ENCODE measurements at places on chromosomes 11 and 22. TPM values are rescaled to one million over a fixed set of nuclear protein-coding genes. Genes with fewer than 3 reads are reported as not detected.

Gene NOX4
- total RNA-seq = 2.1 TPM

Gene TTC28
- total RNA-seq = 24.5 TPM

Gene MRGPRX2
- not detected for total RNA-seq

DNA sequence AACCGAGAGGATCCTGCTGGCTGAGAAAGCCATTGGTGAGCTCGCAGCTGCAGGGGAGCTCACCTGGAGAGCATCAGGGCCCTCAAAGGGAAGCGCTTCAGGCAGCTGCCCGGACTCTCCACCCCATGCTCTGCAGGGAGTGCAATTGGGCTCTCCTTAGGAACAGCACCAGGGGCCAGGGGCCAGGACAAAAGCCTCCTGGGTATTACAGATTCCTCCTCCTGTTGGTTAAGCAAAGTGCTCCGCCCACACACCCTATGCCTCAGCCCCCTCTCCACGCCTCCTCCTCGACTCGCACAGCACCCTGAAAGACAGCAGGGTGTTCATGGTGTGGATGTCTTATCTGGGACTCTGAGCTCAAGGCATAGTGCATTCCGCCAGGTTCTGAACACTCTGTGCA lies 139.9 kb downstream of the SHANK2 start:
- no peak for DNase-seq

DNA sequence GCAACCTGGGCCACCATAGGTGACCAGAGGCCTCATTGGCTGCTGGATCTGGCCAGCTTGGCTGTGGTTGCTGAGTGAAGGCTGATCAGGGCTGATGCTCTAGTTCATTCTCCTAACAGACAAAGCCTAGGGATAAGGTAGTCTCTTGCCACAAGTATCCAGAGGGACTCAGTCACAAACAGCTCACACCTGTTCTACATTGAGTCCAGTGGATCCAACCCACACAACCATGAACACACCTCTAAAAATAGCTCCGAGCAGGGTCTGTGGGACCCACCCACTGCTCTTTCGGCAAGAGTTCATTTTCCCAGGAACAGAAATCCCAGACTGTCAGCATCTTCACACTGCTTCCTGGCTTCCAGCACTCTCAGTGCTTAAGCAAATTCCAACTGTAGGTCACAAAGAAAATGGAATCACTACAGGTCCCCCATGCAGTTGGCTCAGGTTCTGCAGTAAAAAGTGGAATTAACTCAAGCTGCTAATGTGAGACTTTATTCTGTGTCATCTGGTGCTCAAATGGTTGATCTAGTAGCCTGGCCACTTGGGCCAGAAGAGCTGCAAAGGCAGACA lies 67.3 kb downstream of the PPFIBP2 start:
- DNase-seq = no peak

GRCh38 chr22:30221121-30221992 lies 25.2 kb downstream of the LIF start:
- peak; percentile 49 for DNase-seq

- DNase-seq = no peak
These were observed 32.5 kb downstream of the ABCC8 start for GRCh38 chr11:17443926-17444690.

DNA sequence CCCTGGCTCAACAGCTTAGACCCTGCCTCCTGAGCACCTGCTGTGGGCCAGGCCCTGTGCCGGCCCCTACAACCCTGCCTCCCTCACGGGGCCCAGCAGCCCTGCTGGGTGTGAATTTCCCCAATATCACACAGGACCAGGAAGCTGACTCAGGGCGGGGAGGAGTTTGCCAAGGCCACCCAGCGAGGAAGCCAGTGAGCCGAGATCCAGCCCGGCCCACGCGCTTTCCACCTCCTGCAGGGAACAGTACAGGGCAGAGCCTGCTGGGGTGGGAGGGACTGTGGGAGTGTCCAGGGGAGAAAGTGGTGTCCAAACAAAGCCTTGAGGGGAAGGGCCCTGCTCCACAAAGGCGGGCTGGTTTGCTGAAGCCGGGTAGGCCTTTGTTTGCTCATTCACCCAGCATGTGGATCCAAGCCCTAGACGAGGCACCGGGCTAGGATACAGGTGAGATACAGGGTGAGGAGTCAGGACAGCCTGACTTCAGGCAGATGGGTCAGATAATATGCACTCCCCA lies 26.8 kb downstream of the RPL3 start:
- peak; percentile 95 for DNase-seq

DNA sequence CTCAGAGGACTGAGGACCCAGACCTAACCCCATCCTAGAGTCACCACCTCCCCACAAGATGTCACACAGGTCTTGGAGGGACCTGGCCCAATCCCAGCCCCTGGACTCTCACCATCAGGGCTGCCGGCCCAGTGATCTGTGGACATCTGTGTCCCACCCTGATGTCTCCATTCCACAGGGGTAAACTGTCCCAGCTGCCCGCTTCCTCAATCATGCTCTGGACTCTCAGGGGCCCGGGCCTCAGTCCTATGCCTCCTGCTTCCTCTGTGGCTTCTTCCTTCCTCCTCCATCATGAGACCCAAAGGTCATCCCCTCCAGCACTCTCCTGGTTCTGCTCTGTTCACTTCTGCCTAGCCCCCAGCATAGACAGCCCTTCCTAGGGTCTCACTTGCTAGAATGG lies 32.2 kb downstream of the ARAP1 start:
- no peak for DNase-seq

GRCh38 chr11:44989831-44990566 lies 39.3 kb upstream of the TP53I11 start:
- DNase-seq = peak; percentile 83

DNA sequence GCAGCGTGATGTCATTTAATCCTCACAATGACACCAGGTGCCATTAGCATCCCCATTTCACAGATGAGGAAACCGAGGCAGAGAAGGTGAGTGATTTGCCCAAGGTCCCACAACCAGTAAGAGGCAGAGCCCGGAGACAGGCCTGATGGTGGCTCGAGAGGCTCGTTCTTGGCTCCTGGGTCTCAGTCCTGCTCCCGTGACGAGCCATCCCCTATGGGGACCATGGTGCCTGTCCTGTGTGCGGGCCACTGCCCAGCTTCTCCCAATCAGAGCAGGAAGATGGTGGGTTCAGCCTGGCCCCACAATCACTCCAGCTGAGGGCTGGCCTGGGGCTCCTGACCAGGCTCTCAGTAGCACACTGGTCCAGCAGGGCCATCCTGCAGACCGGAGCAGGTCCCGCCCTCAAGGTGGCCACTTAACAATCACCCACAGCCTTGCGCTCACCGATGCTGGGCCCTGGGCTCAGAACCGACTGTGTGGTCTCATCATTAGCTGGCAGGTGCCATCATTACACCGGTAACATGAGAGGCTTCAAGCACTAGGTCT lies 3.6 kb downstream of the ALDH3B1 start:
- DNase-seq = no peak

DNA sequence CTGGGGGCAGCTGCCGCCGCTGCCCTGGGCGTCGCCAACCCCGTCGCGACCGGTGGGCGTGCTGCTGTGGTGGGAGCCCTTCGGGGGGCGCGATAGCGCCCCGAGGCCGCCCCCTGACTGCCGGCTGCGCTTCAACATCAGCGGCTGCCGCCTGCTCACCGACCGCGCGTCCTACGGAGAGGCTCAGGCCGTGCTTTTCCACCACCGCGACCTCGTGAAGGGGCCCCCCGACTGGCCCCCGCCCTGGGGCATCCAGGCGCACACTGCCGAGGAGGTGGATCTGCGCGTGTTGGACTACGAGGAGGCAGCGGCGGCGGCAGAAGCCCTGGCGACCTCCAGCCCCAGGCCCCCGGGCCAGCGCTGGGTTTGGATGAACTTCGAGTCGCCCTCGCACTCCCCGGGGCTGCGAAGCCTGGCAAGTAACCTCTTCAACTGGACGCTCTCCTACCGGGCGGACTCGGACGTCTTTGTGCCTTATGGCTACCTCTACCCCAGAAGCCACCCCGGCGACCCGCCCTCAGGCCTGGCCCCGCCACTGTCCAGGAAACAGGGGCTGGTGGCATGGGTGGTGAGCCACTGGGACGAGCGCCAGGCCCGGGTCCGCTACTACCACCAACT lies 1.0 kb downstream of the FUT4 start:
- DNase-seq = peak; percentile 43
